ENCODE measurements at places on chromosomes 3 and 15.

- DNase-seq, result no peak
Measured at GRCh38 chr15:92205255-92205739, 188.4 kb upstream of the ST8SIA2 start.

DNA sequence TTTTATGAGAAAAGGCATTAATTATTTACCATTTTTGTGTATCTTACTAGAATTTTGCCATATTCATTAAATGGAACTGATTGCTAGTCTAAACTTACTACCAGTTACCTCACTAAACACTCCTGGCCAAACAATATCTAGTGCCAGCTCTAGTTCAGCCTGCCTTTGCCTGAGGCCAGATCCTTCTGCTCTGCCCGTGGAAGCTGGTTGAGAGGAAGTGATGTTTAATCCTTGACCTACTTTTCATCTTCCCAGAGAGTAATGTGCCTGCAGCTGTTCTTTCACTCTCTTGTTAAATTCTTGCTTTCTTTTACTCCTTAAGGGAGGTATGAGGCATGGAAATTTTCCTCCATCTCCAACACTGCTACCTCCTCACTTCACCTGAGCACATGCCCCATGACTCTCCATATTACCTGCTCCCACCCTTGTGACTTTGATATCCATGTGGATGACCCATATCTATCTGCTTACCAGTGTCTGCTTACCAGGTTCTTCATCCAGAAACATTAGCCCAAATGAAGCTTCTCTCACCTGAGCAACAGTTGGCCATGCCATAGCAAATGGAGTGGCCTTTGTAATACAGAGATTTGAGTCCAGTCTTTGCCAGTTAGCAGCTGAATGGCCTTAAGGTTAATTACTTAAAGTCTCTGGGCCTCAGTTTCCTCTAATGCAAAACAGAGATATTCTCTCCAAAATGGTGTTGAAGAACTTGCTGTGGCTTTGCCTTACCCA, 53.4 kb downstream of the UBE2E1 start:
- DNase-seq, result no peak

DNA sequence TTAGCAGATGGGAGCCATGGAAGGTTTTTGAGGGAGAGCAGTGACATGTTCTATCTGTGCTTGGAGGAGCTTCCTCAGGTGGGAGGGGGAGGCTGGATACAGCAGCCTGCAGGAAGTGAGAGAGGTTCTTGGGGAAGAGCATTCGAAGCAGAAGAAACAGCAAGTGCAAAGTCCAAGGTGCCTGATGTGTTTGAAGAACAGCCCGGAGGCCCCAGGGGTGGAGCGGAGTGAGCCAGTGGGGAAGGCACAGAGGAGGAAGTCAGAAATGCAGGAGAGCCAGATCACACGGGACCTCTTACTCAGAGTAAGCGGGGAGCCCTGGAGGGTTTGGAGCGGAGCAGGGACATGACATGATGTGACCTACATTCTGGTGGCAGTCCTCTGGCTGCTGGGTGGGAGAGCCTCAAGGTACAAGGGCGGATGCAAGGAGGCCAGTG, 10.8 kb downstream of the ITGA11 start:
- no peak for DNase-seq

DNA sequence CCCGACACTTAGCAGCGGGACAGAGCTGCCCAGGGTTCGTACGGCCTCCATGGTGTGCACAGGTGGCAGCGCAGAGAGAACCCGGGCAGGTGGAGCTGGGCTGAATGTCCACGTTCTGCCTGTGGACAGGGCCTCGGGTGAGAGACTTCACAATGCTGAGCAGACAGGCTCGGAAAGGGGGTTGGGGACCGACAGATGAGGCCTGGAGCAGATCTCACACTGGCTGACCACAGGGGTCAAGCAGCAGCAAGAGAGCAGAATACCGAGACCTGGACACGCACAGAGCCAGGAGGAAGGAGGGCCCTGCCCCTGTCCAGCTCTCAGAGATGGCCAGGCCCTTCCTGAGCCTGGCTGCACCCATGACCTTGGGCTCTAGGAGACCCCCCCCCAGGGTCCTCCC, 83.0 kb downstream of the VGLL4 start:
- no peak for DNase-seq

DNA sequence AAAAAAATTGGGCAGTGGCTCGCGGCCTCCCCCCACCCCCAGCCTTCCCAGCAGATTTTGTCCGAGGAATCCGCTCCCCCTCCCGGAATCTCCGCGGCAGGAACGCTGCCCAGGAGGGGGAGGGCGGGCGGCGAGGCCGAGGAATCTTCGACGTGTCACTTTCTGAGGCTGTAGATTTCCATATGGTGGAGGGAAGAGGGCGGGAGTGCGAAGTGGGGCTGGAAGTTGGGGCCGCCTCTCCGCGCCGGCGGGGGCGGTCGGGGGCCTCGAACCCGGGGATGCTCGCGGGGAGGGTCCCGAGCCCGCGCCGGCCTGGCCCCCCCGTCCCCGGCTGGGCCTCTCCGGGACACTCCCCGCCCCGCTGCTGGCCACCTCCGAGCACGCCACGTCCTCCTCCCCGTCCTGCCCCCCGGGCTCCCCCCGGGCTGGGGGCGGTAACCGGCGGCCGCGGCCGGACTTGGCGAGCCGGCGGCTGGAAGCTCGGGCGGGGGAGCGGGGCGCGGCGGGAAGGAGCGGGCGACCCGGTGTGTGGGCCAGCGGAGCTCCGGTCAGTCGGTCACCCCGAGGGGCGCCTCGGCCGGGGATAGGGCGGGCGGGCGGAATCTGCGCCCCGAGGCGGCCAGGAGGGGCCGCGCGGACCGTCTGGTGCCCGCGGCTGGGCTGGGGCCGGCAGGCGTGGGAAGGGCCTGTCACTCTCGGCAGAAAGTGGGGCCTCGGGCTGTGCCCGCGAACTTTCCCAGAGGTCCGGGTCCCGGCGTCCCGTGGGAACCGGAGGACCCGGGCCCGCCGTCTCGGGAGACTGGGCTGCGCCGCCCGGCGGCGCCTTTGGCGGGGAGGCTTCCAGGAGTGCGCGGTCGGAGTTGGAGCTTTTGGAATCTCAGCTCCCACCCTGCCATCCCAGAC, 951 bp downstream of the FNDC3B start:
- no peak for DNase-seq

GRCh38 chr15:40136470-40137302, 24.2 kb upstream of the BUB1B start:
- DNase-seq, result no peak

- DNase-seq, result no peak
Measured at GRCh38 chr3:178443634-178444033, 92.6 kb upstream of the KCNMB2 start.

GRCh38 chr15:80750575-80750974, 28.6 kb upstream of the CEMIP start:
- DNase-seq, result no peak

DNA sequence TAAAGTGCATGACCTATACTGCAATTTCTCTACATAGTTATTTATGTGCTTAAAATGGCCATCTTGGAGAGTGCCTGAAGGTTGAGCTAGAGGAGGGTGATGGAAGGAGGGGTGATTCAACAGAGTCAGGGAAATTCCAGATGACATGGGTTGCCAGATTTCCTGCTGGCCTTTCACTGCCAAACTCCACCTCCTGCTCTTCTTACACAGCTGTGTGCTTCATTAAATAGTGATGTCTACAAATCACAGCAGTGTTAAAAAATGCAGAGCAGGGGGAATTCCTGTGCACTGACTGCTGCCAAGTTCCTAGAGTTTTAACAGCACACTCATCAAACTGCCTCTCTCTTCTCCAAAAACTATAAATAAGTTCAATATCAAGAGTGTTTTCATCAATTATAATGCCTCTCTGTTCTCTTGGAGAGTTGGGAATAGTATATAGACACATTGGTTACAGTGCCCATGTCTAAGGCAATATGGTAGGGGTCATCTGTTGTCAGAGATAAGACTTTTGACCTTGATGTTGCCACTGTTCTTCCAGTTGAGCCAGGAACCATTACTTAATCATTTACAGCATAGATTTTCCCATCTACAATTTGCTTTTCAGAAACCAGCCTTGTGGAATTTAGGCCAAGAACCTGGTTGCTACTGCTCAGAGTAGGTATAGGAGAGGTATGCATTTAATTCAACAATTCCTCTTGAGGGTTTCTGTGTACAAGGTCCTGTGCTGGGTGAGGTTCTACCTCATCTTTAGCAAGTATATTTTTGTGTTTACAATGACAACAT, 79.6 kb downstream of the TP63 start:
- DNase-seq, result no peak

DNA sequence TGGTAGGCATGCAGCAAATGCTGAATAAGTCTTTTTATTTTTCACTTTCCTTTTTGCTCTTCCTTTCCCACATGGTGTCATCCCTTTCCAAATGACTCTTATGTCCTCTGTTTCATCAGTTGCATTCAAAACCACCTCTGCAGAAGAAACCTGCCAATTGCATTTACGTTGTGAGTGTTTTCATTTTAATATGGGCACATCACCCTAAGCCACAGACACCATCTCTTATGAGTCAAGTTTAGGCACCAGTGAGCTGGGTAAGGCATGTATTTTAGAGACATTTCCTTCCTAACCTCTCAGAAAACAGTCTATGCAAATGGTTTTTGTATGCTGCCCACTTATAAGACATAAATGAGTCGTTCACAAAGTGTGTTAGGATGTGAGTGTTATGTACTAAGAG, 223.3 kb upstream of the ADAMTS9 start:
- no peak for DNase-seq

DNA sequence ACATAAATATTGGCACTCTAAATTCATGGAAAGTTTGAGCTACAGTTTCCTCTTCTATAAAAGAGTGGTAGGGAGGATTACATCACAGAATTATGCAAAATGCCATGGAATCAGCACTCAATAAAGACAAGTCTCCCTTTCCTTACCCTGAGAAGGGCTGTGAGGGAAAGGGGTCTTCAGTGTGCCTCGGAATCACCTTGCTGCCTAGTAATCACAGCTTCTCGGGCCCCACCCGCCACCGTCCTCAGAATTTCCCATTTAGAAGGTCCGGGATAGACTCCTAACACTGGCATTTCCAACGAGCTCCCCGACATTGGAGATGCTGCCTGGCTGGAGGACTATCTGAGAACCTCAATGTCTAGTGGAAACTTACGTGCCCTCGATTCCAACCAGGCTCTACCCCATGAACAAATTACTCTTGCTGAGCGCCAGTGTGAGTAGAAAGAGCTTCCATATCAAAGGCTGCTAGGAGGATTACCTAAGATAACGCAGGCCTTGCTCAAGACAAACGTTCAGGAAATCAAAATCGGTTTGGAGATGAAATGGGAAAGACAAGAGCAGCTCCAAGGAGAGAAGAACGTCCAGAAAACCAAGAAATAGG, 92.1 kb upstream of the CHD2 start:
- no peak for DNase-seq

DNA sequence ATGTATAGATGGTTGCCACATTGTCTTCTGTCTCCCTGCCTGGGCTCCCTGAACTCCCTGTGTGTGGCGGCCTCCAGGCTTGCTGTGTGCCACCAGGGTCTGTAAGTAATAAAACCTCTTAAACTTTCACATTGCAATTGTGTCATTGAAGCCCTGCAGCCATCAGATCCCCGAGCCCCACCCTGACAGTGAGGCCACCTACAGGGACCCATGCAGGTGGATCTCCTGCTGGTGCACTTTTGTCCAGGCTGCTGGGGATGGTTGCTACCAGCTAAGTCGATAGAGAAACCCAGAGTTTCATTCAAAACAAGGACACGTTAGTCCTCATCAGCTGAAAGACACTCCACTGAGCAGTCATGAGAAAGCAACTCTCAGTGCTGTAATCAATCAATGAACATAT, 133.6 kb upstream of the PRICKLE2 start:
- no peak for DNase-seq

DNA sequence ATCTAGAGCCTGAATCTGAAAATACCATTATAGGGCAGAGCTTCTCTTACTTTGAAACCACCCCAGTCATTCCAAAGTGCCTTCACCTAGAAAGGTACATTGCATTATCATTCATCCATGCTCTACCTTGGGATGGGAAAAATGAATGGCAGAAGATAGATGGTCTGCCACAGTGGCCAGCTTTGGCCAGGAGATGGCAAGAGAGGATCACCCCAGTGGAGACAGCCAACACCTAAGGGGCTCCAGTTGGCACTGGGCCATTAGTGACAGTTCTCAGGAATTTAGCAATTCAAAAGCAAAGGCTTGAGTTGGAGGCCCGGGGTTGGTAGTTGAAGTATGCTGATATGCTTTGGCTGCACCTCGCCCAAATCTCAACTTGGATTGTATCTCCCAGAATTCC, 253.6 kb upstream of the MRPL3 start:
- no peak for DNase-seq

DNA sequence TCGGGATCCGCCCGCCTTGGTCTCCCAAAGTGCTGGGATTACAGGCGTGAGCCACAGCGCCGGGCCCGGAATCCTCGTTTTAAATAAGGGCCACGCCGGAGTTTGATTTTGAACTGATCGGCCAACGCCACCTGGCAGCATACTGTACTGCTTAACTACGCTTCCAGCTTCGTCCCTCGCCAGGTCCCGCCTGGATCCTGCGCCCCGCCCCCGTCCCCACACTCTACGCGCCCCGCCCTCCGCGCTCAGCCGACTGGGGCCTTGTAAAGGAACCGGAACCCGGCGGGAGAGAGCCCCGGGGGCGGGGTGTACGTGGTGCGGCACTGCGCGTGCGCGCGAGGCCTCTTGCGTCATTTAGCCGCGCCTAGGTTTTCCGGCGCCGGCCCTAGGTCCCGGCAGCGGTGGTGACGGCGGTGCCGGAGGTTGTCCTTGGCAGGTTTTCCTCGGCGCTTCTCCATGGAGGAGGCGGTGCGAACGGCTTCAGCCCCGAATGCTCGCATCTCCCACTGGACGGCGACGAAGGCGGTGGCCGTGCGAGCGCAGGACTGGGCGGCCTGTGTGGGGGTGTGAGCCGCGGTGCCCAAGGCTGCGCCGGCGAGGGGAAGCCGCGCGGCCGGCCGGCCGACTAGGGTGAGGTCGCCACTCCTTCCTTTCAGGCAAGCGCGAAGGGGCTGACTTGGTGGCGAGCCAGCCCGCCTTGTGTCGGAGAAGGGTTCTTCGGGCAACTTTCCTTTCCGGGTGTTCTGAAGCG, at the start of gene NIPA2:
TSS of gene NIPA2 (plus strand) at position 375 of the 751 bp plus-strand sequence. CDS start 13,066 bp downstream, outside the sequence.
- peak; percentile 98 for DNase-seq

- DNase-seq, result no peak
Measured at GRCh38 chr3:23480329-23480714, 277.2 kb downstream of the UBE2E2 start.

DNA sequence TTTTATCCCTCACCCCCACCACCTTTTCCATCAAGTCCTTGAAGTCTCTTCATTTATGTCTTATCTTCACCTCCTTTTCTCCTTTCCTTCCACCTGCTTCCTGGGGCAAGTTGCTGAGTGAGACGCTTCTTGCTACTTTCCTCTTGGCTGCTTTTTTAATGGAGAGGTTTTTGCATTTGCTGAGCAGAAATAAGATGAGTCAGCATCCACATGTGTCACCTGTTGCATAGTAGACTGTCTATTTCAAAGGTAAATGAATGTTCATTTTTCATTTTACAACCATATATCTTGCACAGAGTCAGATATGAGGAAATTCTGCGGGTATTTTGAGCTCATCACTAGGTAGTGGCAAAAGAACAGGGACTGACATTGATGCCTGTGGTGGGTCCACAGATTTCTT, 18.6 kb downstream of the C3orf52 start:
- DNase-seq, result no peak

DNA sequence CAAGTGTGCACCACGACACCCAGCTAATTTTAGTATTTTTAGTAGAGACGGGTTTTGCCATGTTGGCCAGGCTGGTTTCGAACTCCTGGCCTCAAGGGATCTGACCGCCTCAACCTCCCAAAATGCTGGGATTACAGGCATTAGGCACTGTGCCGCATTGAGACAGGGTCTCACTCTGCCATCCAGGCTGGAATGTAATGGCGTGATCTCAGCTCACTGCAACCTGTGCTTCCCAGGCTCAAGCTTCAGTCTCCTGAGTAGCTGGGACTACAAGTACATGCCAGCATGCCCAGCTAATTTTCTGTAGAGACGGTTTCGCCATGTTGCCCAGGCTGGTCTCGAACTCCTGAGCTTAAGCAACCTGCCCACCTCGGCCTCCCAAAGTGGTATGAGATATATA, 51.6 kb downstream of the ACAD9 start:
- no peak for DNase-seq
